ENCODE measurements at places on chromosomes 2 and 18. TPM values are rescaled to one million over a fixed set of nuclear protein-coding genes. Genes with fewer than 3 reads are reported as not detected.

Gene ACTG2
- total RNA-seq: not detected

Gene CREG2
- total RNA-seq: 9.9 TPM

Gene FZD7
- total RNA-seq: 7.3 TPM

Gene GAD1
- total RNA-seq: 0.59 TPM

Gene GALM
- 17.4 TPM for total RNA-seq

Gene SLC9A4
- not detected for total RNA-seq

Gene BCL11A
- total RNA-seq: not detected

Gene TPO
- not detected for total RNA-seq

Gene C1QL2
- total RNA-seq: 0.28 TPM

Gene FSHR
- not detected for total RNA-seq

Gene SLC20A1
- total RNA-seq: 149 TPM

Gene MORN2
- 36.4 TPM for total RNA-seq

Gene CDK15
- not detected for total RNA-seq

Gene SERPINB12
- total RNA-seq: not detected

Gene TNFRSF11A
- total RNA-seq: 7.3 TPM

Gene TEKT4
- total RNA-seq: not detected

Gene G6PC2
- total RNA-seq: not detected

Gene IL1B
- 0.33 TPM for total RNA-seq

Gene PROKR1
- total RNA-seq: not detected

Gene CXCR1
- total RNA-seq: not detected

Gene TEX44
- not detected for total RNA-seq

Gene FHOD3
- total RNA-seq: 2.3 TPM

Gene CHRND
- not detected for total RNA-seq

Gene TBR1
- not detected for total RNA-seq

Gene PFN4
- total RNA-seq: 1.0 TPM

Gene CYP20A1
- 9.2 TPM for total RNA-seq

Gene GPBAR1
- total RNA-seq: 0.12 TPM

Gene GNAL
- total RNA-seq: 5.4 TPM

Gene UGT1A8
- total RNA-seq: not detected

Gene EN1
- total RNA-seq: 1.2 TPM

Gene KIF1A
- 0.69 TPM for total RNA-seq

Gene PSTPIP2
- 0.34 TPM for total RNA-seq

Gene ASIC4
- total RNA-seq: 0.08 TPM

Gene ST8SIA3
- total RNA-seq: not detected

Gene COX5B
- total RNA-seq: 305 TPM

Gene MAP3K19
- not detected for total RNA-seq

Gene MOGAT1
- not detected for total RNA-seq

Gene STON1
- total RNA-seq: 0.39 TPM

Gene CD28
- total RNA-seq: not detected

Gene LIPG
- 0.32 TPM for total RNA-seq

Gene C2orf15
- 0.99 TPM for total RNA-seq

Gene RPRM
- total RNA-seq: 0.09 TPM

Data from A549 treated with ZK216348 at 1 μM for 4 hours (cell line).